ENCODE measurements at places on chromosomes 6 and 20.

- no peak overlapping the region for H3K27ac ChIP-seq
- no peaks in the 10 kb centered on the region for H3K4me1 ChIP-seq
- no peaks in the 10 kb centered on the region for H3K27me3 ChIP-seq
- no peaks in the 10 kb centered on the region for H3K36me3 ChIP-seq
- DNase-seq: no peak
Measured at GRCh38 chr6:48714250-48714649, 603.3 kb upstream of the PTCHD4 start.

- no peaks in the 10 kb centered on the region for H3K4me1 ChIP-seq
- no peaks in the 10 kb centered on the region for H3K27me3 ChIP-seq
- H3K4me3 ChIP-seq: peak overlapping the region; percentile 90
- H3K27ac ChIP-seq: peak overlapping the region; percentile 98
Measured at GRCh38 chr6:46651816-46652215, 802 bp downstream of the CYP39A1 start.

DNA sequence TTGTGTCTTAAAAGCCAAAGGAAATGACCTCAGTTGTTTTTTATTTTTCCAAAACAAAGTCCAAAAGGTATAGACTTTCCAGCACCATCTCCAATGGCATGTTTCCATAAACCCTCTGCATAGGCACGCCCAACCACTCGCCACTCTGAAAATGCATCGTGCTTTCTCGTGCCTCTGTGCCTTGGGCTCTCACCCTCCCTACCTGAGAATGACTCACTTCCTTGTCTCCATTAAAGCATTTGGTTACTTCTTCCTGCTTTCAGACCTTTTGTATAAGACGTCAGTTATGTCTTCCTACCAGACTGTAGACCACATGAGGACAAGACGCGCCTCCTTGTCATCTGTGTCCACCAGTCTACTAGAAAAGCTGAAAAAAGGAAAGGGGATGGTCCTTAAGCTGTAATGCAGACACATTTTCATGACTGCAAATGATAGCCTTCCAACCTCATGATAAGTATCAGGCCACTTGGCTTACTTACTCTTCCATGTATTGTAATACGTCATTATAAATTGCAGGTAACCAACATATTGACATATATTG, 61.2 kb upstream of the CDYL start:
- no peak overlapping the region for H3K27ac ChIP-seq
- H3K4me1 ChIP-seq: no peaks in the 10 kb centered on the region
- no peak overlapping the region for H3K4me3 ChIP-seq

DNA sequence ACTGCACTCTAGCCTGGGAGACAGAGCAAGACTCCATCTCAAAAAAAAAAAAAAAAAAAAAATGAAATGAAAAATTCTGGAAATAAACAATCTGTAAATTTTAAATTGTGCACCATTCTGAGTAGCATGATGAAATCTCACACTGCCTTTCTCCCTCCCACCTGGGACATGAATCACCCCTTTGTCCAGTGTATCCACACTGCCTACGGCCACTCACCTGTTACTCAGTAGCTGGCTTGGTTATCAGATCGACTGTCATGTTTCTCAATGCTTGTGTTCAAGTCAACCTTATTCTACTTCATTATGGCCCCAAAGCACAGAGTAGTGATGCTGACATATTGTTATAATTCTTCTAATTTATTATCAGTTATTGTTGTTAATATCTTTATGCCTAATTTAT, 58.7 kb upstream of the MTHFD1L start:
- peaks cover 6% of the 10 kb centered on the region for H3K36me3 ChIP-seq
- H3K27me3 ChIP-seq: no peaks in the 10 kb centered on the region
- no peak overlapping the region for H3K27ac ChIP-seq
- H3K4me3 ChIP-seq: no peak overlapping the region

GRCh38 chr6:127606131-127606562, 29.2 kb downstream of the C6orf58 start:
- H3K4me3 ChIP-seq: no peak overlapping the region
- H3K4me1 ChIP-seq: no peaks in the 10 kb centered on the region
- no peak overlapping the region for H3K27ac ChIP-seq
- no peak for DNase-seq
- H3K36me3 ChIP-seq: no peaks in the 10 kb centered on the region

DNA sequence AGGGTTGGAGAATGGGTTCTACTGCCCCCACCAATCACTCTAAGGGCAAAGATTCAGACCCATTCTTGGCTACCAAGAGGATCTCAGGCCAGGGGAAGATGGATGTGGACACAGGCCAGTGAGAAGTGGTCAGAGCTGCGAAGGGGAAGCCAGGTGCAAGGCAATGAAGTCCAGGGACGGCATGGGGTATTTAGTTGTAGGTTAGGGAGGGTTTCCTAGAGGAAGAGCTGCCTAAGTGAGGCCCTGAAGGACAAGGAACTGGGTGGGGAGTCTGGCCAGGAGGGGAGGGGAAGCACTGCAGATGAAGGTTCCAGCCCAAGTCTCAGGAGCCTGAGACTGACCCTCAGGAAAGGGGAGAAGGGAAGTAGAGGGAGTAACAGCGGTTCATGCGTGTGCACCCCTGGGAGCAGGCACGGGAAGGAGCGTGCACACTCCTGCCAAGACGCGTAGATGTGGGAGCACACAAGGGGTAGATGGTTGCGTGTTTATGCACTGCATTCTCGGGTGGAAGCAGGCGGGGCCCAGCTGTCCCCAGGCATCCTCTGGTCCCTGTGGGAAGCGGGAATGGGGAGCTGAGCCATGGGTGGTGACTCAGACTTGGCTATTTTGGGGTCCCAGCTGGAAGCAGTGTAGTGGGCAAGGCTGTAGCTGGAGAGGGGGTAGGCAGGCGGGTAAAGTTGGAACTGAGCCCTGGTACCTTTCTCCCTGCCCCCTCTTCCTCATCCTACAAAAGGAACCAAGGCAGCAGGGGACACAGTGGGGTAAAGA, 3.3 kb downstream of the ACTL10 start:
- DNase-seq: no peak
- no peaks in the 10 kb centered on the region for H3K27me3 ChIP-seq
- no peak overlapping the region for H3K27ac ChIP-seq
- peaks cover 1% of the 10 kb centered on the region for H3K36me3 ChIP-seq
- no peak overlapping the region for H3K4me3 ChIP-seq

- H3K36me3 ChIP-seq: no peaks in the 10 kb centered on the region
- H3K4me3 ChIP-seq: no peak overlapping the region
- no peaks in the 10 kb centered on the region for H3K4me1 ChIP-seq
Measured at GRCh38 chr6:40146902-40147301, 212.6 kb upstream of the MOCS1 start.

GRCh38 chr20:57560554-57561355, at the start of gene PCK1:
PCK1 (plus strand) TSS chr20:57561110; CDS start chr20:57561412, 302 bp downstream.
- peaks cover 48% of the 10 kb centered on the region for H3K36me3 ChIP-seq
- H3K4me1 ChIP-seq: peaks cover 52% of the 10 kb centered on the region
- H3K4me3 ChIP-seq: peak within 1 kb of the TSS; percentile 31
- H3K27me3 ChIP-seq: no peaks in the 10 kb centered on the region
- peak; percentile 89 for DNase-seq

DNA sequence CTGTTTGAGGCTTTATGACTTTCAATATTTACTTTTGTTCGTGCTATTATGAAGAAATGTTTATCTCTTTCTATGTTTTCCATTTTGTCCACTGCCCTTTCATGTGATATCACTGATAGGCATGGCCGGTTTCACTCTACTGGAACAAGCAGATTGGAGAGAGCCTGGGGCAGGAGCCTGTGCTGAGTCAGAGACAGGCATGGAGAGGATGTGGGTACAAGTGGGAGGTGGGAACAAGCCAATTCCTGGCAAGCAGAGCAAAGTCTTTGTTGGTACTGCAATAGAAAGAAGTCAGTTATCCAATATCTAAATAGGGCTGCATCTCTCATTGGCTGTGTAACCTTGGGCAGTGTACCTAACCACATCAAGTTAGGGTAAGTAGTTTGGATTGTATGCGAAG, 545.6 kb upstream of the MAP3K7 start:
- no peaks in the 10 kb centered on the region for H3K4me1 ChIP-seq
- H3K36me3 ChIP-seq: no peaks in the 10 kb centered on the region
- no peak for DNase-seq
- H3K27ac ChIP-seq: no peak overlapping the region

- no peak overlapping the region for H3K27ac ChIP-seq
- no peak for DNase-seq
- H3K4me3 ChIP-seq: no peak overlapping the region
- no peaks in the 10 kb centered on the region for H3K36me3 ChIP-seq
- no peaks in the 10 kb centered on the region for H3K4me1 ChIP-seq
- no peaks in the 10 kb centered on the region for H3K27me3 ChIP-seq
Measured at GRCh38 chr20:2137552-2138201, 36.0 kb downstream of the STK35 start.

DNA sequence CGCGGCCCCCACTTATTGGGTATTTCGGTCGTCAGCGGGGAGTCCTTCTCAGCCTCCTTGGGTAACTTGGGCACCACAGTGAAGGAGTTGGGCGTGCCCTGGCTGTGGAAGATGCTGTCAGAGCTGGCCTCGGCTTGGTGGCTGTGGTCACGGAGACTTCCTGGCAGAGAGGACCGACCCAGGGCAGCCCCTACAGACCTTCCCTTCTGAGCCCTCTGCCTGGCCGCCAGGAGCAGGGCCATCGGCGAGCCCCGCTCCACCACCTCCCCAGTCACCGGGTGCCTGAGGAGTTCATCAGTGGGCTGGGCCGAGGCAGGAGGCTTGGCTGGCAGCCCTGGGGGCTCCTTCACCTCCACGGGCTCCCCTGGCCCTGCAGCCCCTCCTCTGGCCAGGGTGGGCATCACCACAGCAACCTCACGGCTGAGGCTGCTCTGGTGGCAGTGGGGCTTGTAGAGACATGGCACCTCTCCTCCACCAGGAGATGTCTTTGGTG, 37.2 kb downstream of the C6orf132 start:
- no peaks in the 10 kb centered on the region for H3K4me1 ChIP-seq
- no peaks in the 10 kb centered on the region for H3K36me3 ChIP-seq
- DNase-seq: no peak
- H3K27ac ChIP-seq: no peak overlapping the region
- H3K27me3 ChIP-seq: no peaks in the 10 kb centered on the region

DNA sequence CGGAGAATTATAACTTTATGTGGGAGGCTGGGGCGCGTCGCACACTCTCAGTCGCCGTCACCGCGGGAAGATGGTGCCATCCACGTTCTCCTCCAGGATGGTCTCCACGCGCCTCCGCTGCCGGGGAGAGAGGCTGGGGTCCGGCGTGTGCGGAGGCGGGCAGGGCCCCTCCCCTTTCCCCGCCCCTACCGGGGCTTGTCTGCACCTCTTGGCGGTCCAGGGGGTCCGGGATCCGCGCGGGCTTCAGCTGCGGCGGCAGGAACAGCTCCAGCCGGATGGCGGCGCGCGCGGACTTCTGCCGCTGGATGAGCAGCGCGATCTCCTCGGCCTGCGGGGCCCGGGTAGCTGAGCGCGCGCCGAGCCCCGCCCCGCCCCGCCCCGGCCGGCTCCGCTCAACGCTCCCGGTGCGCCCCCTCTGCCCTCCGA, 807 bp downstream of the LKAAEAR1 start:
- peak overlapping the region; percentile 41 for H3K4me3 ChIP-seq
- H3K36me3 ChIP-seq: no peaks in the 10 kb centered on the region
- peaks cover 18% of the 10 kb centered on the region for H3K4me1 ChIP-seq
- peak; percentile 84 for DNase-seq

GRCh38 chr6:82506526-82506925, 142.9 kb downstream of the TPBG start:
- no peaks in the 10 kb centered on the region for H3K27me3 ChIP-seq
- no peak for DNase-seq
- no peaks in the 10 kb centered on the region for H3K36me3 ChIP-seq
- H3K4me3 ChIP-seq: no peak overlapping the region
- H3K27ac ChIP-seq: no peak overlapping the region

DNA sequence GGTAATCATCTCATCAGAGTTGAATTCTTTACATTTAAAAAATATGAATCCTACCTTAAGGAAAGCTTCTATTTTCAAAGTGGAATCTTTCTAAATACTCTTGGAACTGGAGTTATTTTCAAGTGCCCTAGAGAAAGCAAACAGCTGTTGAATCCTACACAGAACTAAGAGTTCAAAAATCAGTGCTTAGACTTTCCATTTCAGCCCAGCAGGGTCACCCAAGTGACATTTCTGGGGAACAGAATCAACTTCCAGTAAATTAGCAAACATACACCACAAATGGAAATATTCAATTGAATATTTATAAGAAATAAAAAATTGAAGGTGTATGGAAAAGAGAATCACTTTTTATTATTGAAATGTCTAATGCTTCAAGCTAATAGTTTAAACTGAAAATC, 427.7 kb upstream of the NOX3 start:
- H3K4me1 ChIP-seq: no peaks in the 10 kb centered on the region
- DNase-seq: no peak
- H3K36me3 ChIP-seq: no peaks in the 10 kb centered on the region

- H3K4me1 ChIP-seq: peaks cover 31% of the 10 kb centered on the region
- H3K4me3 ChIP-seq: peak overlapping the region; percentile 71
- no peaks in the 10 kb centered on the region for H3K27me3 ChIP-seq
- no peaks in the 10 kb centered on the region for H3K36me3 ChIP-seq
- no peak for DNase-seq
Measured at GRCh38 chr20:58893355-58894120, 41.0 kb downstream of the GNAS start.

DNA sequence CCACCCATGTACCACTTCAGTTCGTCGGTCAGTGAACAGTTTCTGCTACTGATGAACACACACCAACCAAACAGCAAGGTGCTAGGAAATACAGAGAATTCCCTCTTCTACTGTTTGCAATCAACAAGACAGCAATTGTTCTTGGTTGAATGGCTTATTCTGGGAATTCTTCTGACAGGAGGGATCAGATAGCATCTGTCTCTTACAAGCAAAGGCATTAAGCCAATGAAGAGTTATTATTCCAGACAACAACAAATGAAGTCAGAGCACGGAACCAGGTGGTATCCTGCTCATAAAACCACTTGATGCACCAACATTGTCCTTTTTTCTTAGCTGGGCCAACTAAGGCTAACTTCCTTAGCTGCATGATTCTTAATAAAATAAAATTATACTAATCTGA, 37.8 kb downstream of the PTPRK start:
- no peak overlapping the region for H3K4me3 ChIP-seq
- no peak for DNase-seq
- no peaks in the 10 kb centered on the region for H3K27me3 ChIP-seq
- H3K36me3 ChIP-seq: no peaks in the 10 kb centered on the region

- no peaks in the 10 kb centered on the region for H3K4me1 ChIP-seq
- H3K27me3 ChIP-seq: no peaks in the 10 kb centered on the region
- H3K36me3 ChIP-seq: no peaks in the 10 kb centered on the region
- peak overlapping the region; percentile 77 for H3K27ac ChIP-seq
- no peak overlapping the region for H3K4me3 ChIP-seq
Measured at GRCh38 chr20:37984018-37984785, 49.1 kb downstream of the TTI1 start.

- no peak overlapping the region for H3K4me3 ChIP-seq
- H3K27me3 ChIP-seq: no peaks in the 10 kb centered on the region
- no peak overlapping the region for H3K27ac ChIP-seq
- H3K36me3 ChIP-seq: peaks cover 38% of the 10 kb centered on the region
- peaks cover 9% of the 10 kb centered on the region for H3K4me1 ChIP-seq
- no peak for DNase-seq
Measured at GRCh38 chr20:20594171-20594530, 118.3 kb downstream of the RALGAPA2 start.

- no peaks in the 10 kb centered on the region for H3K27me3 ChIP-seq
- no peak for DNase-seq
- H3K4me1 ChIP-seq: no peaks in the 10 kb centered on the region
- no peak overlapping the region for H3K27ac ChIP-seq
Measured at GRCh38 chr6:127879685-127880084, 21.2 kb downstream of the THEMIS start.

GRCh38 chr6:166662690-166663089, 35.6 kb upstream of the RPS6KA2 start:
- no peak for DNase-seq
- no peak overlapping the region for H3K4me3 ChIP-seq
- H3K4me1 ChIP-seq: no peaks in the 10 kb centered on the region
- no peaks in the 10 kb centered on the region for H3K36me3 ChIP-seq
- no peak overlapping the region for H3K27ac ChIP-seq

- DNase-seq: no peak
- H3K4me1 ChIP-seq: no peaks in the 10 kb centered on the region
- H3K27me3 ChIP-seq: no peaks in the 10 kb centered on the region
- H3K27ac ChIP-seq: no peak overlapping the region
Measured at GRCh38 chr6:163738725-163739407, 324.3 kb downstream of the QKI start.
